Activated T-helper 1 cell treated with anti-CD3 and anti-CD28 coated beads, Interleukin-12 subunit alpha, Interleukin-12 subunit beta, Interleukin-2, Interleukin-4 antibody, amounts not matched to agents 30 ng/mL and 10 ng/mL and 1 ng/mL, durations not matched to agents 14 hours and 24 hours and 36 hours (primary cell): ENCODE measurements at places on chromosomes 5 and 9.
A peak's percentile ranks its signal among the peaks of the same experiment; 100 is the strongest.

DNA sequence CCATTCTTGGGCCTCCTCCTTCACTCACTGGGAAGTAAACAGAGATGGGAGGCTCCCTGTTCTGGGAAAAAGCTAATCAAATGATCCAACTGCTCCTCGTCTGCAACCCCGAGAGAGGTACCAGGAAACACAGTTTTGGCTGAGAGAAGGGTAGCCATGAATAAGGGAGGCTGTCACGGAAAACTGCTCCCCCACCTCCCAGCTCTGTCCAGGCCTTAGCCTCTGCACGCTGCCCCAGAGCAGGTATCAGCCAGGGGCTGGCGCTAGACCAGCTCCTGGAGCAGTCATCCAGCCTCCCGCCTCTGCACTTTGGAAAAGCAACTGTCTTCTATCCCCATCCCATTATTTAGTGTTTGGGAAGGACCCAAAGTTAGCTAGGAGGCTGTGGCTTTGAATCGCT is 266.1 kb downstream of the NDUFS4 start:
- no peak for DNase-seq
- H3K27ac ChIP-seq = no peak overlapping the region
- no peaks in the 10 kb centered on the region for H3K4me1 ChIP-seq
- no peaks in the 10 kb centered on the region for H3K27me3 ChIP-seq
- H3K4me3 ChIP-seq = no peak overlapping the region
- no peaks in the 10 kb centered on the region for H3K36me3 ChIP-seq

- peak overlapping the region; percentile 93 for H3K4me3 ChIP-seq
- peaks cover 41% of the 10 kb centered on the region for H3K4me1 ChIP-seq
- DNase-seq = no peak
- peak overlapping the region; percentile 96 for H3K27ac ChIP-seq
- peaks cover 4% of the 10 kb centered on the region for H3K36me3 ChIP-seq
These were observed 603 bp downstream of the PPIP5K2 start for GRCh38 chr5:103120607-103121200.

- no peak overlapping the region for H3K4me3 ChIP-seq
- no peaks in the 10 kb centered on the region for H3K4me1 ChIP-seq
These were observed 930.8 kb upstream of the CDH9 start for GRCh38 chr5:27969157-27969556.

DNA sequence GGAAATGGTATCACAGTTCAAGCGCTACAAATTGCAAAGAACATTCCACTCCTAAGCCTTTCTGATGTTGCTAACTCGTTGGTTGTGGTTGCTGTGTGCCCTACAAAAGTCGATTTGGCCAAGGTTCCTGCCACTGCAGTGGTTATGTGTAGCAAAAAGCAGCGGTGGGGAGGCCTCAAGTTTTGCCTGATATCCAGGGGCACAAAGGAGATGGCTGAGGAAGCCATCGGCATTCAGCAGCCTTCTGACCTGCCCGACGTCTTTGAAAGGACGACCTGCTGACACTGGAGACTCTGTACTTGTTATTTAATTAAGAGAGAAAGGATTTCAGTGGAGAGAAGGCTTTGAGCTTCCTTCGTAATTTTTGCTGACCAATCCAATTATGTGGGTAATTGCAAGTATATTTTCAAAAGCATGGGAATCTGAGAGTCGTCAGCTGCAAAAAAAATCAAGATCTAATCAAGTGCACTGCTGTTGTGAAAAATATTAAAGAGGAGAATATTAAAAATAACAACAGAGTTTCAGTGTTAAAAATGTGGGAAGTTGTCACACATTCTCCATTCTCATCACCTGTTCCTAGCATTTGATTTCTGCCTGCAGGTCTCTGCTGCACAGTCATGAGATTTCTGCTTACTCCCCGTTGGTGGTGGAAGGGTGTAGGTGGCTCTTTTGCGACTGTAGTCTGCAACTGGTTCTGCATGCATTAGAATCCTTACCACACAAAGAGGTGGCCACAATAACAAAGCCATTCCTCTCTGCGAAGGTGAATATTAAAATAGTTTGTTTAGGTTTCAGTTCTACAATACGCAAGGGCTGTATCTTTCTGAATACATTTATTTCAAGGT is 319.2 kb downstream of the IRX2 start:
- no peaks in the 10 kb centered on the region for H3K36me3 ChIP-seq
- no peak overlapping the region for H3K27ac ChIP-seq
- no peak for DNase-seq
- no peak overlapping the region for H3K4me3 ChIP-seq
- no peaks in the 10 kb centered on the region for H3K4me1 ChIP-seq
- H3K27me3 ChIP-seq = no peaks in the 10 kb centered on the region

DNA sequence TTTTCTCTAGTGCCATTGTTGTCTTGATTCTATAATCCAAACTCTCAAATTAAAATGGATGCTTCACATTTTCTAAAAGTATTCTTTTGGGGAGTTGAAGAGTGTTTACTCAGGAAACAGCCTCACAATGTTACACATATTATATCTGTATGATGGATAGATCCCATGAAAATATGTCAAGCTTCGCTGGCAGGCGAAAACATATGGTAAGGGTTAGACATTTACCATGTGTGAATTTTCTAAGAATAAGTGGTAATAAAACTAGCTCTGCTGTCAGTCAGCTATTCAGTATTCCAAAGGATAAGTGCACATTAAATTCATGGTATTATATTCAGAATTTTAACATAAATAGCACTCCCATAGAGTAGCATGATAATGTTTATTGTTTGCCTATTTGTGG is 13.3 kb upstream of the ADCY2 start:
- H3K36me3 ChIP-seq = no peaks in the 10 kb centered on the region
- no peak for DNase-seq
- H3K4me3 ChIP-seq = no peak overlapping the region
- no peaks in the 10 kb centered on the region for H3K27me3 ChIP-seq
- no peaks in the 10 kb centered on the region for H3K4me1 ChIP-seq

DNA sequence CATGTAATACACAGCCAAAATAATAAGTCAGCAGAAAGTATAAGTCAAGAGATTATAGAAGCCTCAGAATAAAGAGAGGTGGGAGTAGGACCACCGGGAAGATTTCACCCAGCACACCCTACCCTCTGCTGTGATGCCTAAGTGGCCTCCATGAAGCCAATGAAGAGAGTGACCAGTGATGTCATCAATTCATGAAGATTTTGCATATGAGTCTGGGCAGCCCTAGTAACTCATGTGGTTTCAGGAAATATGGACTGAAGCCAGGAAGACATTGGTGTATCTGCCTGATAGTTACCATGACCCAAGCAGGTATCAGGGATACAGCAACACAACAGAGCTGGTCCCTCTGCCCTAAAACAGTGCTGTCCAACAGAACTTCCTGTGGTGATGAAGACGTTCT is 135.3 kb downstream of the ADAMTS12 start:
- no peaks in the 10 kb centered on the region for H3K27me3 ChIP-seq
- DNase-seq = no peak
- H3K27ac ChIP-seq = no peak overlapping the region
- no peak overlapping the region for H3K4me3 ChIP-seq
- no peaks in the 10 kb centered on the region for H3K36me3 ChIP-seq

GRCh38 chr9:123523001-123523400 is 167.0 kb downstream of the CRB2 start:
- no peak overlapping the region for H3K4me3 ChIP-seq
- no peaks in the 10 kb centered on the region for H3K27me3 ChIP-seq
- no peaks in the 10 kb centered on the region for H3K4me1 ChIP-seq
- H3K36me3 ChIP-seq = no peaks in the 10 kb centered on the region
- DNase-seq = no peak

DNA sequence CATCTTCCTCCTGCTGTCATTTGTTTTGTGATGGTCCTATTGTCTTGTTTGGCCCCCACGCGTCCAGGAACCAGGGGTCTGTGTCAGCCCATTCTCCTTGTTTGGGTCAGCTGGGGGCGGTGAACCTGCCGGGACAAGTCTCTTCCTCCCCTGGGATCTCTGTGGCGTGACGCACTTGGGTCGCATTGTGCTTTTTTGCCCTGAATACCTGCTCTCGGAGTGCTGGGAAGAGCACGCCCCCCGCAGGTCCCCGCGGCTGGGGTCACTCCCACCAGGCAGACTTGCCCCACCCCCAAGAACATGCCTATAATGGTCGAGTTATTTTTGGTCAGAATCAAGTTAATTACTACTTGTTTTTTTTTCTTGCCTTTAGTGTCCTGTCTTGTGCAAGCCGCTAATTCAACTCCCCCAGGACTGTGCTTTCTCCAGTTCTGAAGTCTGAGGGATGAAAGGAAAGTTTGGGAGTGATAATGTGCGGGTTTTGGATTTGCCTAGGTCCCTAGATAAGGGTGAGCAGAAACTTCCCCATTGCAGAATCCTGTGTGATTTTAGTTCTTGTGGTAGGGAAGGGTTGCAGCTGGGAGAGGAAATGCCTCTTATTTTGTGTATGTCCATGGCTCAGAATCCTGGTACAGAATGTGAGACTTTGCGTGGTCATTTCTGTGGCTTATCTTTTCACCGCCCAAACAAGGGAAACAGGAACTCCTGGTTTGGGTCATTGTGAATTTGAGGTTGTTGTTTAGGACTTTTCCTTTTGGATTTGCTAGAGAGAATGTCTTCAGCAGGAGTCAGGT is 789 bp downstream of the ACER2 start:
- H3K27ac ChIP-seq = peak overlapping the region; percentile 27
- peak overlapping the region; percentile 97 for H3K4me3 ChIP-seq
- no peak for DNase-seq
- H3K4me1 ChIP-seq = peaks cover 18% of the 10 kb centered on the region

DNA sequence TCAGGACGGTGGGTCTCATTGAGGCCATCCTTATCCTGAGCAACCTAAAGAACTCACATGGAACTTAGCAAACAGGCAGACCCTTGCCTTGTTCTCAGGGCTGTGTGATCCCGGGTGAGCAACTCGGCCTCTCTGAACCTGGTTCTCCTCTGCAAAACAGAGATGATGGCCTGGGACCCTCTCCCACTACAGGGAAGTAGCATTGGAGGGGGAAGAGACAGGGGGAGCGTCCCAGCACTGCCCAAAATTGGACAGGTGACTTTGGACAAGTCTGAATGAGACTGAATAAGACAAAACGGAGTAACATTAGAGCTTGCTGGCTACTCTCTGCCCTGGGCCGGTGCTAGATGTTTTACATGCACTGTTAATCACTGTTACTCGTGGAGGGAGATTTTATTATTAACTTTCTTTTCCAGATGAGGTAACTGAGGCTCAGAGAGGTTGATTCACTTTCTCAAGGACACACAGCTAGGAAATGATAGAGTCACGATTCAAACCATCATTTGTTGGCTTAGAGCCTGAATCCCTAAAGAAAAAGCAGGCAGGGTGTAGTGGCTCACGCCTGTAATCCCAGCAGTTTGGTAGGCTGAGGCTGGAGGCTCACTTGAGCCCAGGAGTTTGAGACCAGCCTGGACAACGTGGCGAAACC is 136.4 kb downstream of the C9orf50 start:
- H3K27me3 ChIP-seq = peaks cover 8% of the 10 kb centered on the region
- no peak for DNase-seq
- peaks cover 6% of the 10 kb centered on the region for H3K36me3 ChIP-seq
- peak overlapping the region; percentile 62 for H3K4me3 ChIP-seq
- H3K27ac ChIP-seq = peak overlapping the region; percentile 86
- peaks cover 57% of the 10 kb centered on the region for H3K4me1 ChIP-seq

- no peaks in the 10 kb centered on the region for H3K27me3 ChIP-seq
- peaks cover 58% of the 10 kb centered on the region for H3K36me3 ChIP-seq
- H3K27ac ChIP-seq = peak overlapping the region; percentile 99
- peak overlapping the region; percentile 72 for H3K4me3 ChIP-seq
- peak; percentile 37 for DNase-seq
- peaks cover 99% of the 10 kb centered on the region for H3K4me1 ChIP-seq
These were observed 13.7 kb downstream of the DOCK2 start for GRCh38 chr5:169650701-169651331.

DNA sequence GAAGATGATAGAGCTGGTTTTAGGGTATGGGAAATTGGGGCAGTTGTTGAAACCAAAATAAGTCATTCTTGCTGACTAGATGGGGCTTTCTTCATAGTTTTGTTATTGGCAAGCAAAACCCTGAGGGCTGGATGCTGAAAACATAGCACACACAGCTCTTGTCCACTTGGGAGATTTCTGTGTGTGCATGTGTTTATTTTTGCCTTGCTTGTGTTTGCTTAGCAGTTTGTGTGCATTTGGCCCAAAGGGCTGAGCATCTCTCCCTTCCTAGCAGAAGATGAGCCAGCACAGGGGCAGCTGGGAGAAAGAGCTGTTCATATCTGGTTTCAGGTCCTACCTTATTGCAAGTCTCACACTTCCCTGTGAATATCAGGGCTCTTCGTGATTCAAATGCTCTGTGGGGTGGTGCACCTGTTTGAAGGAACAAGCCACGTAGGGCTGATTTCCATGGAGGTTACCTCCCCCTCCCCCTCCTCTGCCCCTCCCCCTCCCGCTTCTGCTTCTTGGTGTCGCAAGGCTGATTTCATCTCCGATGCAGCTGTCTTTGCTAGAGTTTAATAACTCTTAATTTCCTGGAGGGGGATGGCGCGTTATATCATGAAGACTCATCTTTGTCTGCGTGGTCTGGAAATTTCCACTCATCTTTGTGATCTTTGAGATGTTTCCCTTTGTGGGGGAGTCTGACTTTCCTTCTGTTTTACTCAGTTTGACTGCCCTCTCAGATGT is 296.5 kb downstream of the ARHGAP26 start:
- H3K36me3 ChIP-seq = peaks cover 53% of the 10 kb centered on the region
- peak overlapping the region; percentile 78 for H3K27ac ChIP-seq
- peak overlapping the region; percentile 38 for H3K4me3 ChIP-seq
- peaks cover 55% of the 10 kb centered on the region for H3K4me1 ChIP-seq
- no peaks in the 10 kb centered on the region for H3K27me3 ChIP-seq

DNA sequence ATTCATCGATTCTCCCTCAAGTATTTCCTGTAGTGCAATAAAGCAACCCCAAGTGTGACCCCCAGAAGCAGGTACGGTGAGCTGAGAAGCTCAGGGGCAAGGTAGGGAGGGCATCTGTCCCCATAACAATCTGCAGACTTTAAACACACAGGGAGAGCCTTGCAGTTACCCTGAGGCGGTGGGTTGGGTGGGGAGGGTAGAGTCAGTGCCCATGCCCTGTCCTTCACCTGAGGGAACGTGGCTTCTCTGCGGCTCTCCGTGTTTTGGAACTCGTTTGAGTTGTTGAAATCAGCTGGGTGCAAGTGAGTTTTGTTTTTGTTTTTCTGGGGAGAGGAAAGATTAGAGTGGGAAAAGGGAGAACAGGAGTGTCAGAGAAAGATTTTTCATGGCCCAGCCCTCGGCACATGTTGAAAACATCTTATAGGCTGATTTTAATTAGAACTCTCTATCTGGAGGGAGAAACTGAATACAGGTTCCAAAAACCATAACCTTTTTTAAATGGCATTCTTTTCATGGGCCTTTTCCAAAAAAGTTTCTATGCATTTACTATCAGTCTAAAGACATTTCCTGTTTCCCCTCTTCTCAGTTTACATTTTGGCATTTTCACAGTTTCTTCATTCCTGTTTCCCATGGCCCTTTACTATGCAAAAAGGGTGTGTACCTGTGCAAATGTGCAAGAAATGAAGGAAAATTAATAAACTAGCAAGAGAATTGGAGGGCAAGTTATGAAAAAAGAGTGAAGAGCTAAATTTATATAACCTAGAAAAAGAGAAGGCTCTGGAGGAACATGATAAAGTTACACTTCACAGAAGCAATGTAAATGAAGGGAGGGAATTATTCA is 266.5 kb upstream of the VLDLR start:
- DNase-seq = no peak
- H3K27me3 ChIP-seq = no peaks in the 10 kb centered on the region
- H3K36me3 ChIP-seq = no peaks in the 10 kb centered on the region
- no peak overlapping the region for H3K4me3 ChIP-seq
- H3K4me1 ChIP-seq = no peaks in the 10 kb centered on the region
- no peak overlapping the region for H3K27ac ChIP-seq
